ENCODE measurements at places on chromosomes 4 and X.

- DNase-seq: no peak
These were observed 78.4 kb downstream of the JAKMIP1 start for GRCh38 chr4:6121941-6122340.

DNA sequence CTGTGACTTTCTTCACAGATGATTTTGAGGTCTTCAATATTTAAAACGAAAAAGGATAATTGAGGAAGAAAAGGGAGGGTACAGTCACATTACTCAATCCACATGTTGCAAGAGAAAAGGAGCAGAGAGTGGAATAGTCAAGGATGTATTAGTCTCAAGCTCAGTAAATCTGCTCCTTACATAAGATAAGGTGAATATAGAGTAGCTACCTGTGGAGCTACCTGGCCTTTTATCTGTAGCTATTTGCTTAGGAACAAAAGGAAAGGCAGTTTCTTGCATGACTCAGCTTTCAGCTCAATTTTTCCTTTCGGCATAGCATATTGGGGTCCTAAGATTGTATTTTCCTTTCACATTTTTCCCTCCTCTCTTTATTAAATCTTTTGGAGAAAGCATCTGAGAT lies 26.3 kb upstream of the ACTRT1 start:
- no peak for DNase-seq

DNA sequence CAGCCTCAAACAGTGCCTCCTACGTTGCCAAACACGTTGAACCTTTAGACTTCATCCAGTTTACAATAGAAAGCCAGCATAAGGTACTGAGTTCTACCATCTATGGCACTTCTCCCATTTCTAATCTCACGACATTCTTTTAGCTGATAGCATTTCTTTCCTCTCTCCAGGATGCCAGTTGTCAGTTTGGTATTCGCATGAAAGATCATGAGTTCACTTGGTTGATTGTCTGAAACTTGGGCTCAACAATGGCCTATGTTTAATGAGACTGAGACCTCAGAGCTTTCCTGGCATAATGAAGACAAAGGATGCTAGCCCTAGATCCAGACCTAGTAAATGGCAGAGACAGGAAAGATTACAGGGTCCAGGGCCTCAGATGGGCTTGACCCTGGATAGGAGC lies 69.2 kb upstream of the SPRY1 start:
- no peak for DNase-seq

GRCh38 chr4:143251348-143251747 lies 66.6 kb downstream of the USP38 start:
- DNase-seq: no peak

DNA sequence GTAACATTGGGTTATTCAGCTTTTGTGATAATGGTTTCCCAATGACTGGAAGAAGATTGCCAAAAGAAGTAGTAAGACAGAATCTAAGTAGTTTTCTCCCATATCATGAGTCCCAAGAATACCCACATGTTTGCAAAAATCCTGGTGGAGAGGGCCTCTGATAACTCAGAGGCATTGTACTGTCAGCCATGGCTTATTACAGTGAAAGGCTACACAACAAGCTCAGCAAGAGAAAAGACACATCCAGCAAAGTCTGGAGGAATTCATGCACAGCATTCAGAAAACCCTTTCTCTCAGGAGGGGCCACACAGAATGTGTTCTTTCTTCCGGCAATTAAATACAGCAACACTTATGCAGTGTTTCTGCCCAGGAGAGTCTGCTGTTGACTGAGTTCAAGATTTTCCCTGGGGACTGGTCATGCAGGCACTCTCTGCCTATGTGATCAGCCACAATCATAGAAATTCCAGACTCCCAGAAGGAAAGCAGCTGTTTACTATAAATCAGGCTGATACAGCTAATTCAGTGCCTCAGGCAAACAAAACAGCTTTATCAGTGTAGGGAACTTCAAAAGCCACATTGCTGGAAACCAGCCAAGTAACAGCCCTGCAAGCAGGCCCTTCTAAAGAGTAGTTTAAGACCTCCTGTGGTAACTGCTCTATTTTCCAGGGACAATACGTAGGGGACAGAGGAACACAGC lies 937.1 kb downstream of the CCSER1 start:
- DNase-seq: no peak

DNA sequence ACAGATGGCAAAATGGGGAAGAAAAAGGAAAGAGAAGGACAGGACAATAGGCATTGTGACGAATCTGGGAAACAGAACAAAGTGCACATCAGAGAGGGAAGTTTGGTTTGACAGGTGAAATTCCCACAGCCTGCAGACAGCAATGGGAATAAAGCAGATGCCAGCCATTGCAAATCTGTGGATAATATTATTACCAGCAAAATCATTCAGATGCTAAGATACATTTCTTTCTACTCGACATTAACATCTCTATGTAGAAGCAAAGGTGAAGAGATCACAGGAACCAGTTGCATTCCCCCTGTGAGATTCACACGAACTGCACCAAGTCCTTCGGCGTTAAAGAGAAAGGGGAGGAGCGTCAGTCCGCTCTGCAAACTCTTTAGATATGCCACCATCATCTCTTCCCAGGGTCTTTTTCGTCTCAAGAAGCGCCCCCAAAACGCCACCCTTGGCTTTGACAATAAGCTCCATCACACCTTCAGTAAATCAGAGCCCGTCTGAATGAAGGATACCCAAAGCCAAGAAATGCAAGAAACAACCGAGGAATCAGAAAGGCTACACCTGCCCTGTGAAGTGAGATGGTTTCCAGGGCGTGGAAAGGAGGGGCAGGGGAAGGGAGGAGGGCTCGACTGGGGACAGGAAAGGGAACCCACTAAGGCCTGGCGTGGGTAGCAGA lies 1.9 kb downstream of the NEUROG2 start:
- DNase-seq: no peak

- DNase-seq: no peak
These were observed 40.8 kb downstream of the CLCN4 start for GRCh38 chrX:10197279-10198210.

DNA sequence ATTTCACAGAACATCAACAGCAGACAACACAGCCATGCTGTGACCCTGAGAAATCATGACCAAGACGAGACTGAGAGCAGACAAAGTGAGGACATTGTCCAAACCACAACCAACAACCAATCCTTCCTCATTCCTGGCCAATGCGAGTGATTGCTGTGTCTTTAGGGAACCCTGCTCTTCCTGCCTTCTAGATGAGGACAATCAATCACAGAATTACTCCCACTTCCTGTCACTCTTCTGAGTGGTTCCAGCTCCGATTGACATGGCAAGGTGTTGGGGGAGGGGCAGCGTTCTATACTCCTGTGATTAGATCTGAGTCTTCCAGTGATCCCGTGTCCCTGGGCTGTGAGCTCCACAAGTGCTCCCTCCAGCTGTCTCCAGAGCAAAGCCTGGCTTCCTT lies 227.8 kb downstream of the STIM2 start:
- no peak for DNase-seq

DNA sequence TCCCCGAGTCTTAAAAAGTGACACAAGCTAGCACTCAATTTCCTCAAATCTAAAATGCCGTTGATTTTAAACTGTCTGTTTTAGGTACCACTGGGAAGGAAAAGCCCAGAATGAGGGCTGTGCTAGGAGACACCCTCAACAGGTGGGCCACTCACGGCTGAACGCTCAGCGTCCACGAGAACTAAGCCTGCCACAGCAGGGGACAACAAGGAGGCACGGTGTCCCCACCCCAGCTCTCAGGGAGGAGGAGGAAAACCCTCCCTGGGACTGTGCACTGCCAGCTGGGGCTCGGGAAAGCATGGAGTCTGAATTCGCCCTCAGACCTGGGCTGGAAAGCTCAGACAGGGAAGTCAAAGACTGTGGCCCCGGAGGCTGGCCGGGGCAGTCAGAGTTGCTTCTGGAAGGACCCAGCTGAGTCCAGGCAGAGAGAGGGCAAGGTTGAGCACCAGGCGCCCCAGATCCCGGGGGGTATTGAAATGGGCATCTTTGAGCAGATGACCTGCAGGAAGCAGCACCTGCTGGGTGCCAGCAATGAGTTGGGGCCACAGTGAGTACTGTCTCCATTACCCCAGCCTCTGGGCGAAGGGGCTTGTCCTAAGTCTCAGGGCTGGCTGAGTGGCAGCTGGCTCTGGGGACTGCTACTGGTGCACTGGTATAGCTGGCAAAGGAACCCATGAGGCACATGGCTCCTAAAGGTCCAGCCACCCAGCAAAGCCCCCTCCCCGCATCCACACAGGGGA lies 769 bp upstream of the CPZ start:
- no peak for DNase-seq

DNA sequence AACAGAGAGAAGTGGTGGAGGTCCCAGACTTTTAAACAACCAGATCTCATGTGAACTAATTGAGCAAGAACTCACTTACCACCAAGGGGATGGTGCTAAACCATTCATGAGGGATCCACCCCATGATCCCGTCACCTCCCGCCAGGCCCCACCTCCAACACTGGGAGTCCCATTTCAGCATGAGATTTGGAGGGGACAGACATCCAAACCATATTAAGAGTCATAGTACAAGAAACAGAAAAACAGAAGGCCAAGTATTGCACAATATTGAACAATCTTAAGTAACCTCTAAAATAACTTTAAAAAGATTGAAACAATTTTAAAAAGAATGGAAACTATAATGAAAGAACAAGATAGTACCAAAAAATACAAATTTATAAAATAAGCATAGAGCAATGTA lies 110.0 kb downstream of the CBR4 start:
- no peak for DNase-seq

DNA sequence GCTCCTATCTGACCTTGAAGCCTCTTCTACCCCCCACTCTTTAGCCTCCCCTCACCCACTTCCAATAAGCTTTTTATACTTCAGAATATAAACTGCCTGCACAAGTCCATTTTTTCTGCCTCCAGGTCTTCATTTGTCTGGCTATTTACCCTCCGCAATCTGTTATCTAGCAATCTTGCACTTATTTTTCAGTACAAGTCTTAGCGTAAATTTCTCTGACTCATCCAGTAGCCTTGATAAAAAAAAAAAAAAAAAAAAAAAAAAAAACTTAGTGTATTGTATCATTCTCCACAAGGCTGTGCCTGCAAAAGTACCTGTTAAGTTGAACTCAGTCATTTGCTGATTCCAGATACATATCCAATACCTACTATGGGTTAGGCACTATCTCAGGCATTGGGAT lies 219.5 kb upstream of the DKK2 start:
- DNase-seq: no peak

DNA sequence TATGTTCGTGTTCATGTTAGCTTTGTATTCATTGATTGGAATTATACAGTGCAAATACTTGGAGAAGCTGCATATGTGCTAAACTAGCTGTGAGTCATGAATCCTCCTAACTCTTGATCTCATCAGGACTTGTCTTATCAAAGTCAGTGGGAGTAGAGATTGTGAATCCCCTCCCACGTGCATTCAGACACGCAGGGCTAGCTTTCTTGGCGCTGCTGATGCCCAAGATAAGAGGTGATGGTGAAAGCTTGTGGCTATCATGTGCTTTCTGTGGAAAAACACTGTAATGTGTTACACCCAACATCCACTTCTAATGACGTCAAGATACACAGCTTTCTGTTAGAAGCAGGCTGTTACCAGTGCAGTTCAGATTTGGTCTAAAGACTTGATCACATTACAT lies 348.7 kb upstream of the HAND2 start:
- no peak for DNase-seq

- DNase-seq: no peak
These were observed 109.5 kb downstream of the FRAS1 start for GRCh38 chr4:78166622-78167021.

DNA sequence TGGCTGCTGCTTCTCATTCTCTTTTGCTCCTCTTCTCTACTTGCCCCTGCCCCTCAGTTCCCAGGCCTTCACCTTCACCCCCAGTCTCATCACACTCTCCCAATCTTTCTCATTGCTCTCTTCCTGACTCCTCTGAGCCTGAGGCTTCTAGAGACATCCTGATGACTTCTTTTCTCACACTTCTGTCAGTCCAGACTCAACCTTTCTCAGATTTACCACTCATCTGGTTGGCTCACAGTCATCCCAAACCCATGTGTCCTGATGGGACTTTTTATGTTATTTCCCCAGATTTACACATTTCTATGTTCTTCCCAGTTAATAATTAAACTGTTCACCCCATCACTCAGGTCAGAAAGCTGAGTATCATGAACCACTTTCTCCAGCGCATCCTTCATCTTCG lies 68.0 kb downstream of the TMA16 start:
- DNase-seq: no peak

GRCh38 chr4:124459941-124460310 lies 252.6 kb downstream of the ANKRD50 start:
- no peak for DNase-seq

DNA sequence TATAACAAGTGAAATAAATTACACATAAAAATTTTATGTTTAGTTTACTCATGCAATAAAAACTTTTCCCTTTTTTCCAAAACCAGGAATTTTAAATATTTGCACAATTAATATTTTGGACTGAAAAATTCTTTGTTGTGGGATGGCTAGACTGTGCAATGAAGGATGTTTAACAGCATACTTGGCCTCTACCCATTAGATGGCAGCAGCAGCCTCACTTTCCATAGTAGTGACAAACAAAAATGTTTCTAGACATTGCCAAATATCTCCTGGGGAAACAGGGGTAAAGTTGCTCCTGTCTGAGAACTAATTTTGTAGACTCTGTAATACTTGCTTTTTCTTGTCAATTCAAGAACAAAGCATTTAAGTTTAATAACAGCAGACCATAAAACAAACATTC lies 49.8 kb downstream of the SCLT1 start:
- DNase-seq: no peak

GRCh38 chr4:6632125-6632524 lies 8.4 kb upstream of the MRFAP1 start:
- DNase-seq: no peak

DNA sequence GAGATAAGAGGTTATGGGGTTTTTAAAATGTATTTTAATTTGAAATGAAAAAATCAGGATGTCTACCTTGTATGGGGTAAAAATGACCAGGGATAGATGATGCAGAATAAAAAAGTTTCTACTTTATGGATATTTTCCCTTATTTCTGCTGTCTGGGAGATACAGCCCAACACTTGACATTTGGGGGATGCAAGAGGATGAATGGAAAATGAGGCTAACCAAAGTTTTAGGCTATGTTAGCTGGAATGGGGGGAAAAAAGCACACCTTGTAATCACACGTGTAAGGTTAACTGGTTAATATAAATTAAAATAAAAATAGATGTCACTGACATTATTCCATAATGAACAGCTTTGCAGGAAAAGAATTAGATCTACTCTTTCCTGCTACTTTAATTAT lies 1.1 kb downstream of the PRDM8 start:
- DNase-seq: no peak

GRCh38 chr4:115781528-115782146 lies 668.2 kb upstream of the NDST4 start:
- no peak for DNase-seq

GRCh38 chr4:152849350-152849749 lies 69.6 kb downstream of the ARFIP1 start:
- no peak for DNase-seq

Data from epithelial cell of proximal tubule (primary cell).